ENCODE measurements at places on chromosomes 6 and 20. TPM values are rescaled to one million over a fixed set of nuclear protein-coding genes. Genes with fewer than 3 reads are reported as not detected.

Gene ZNF311
- 0.99 TPM for total RNA-seq

Gene RSPO3
- total RNA-seq: 8.0 TPM

Gene EEF1A2
- 3.5 TPM for total RNA-seq

Gene DLK2
- total RNA-seq: 0.20 TPM

Gene C20orf202
- 0.07 TPM for total RNA-seq
